SJSA1 (cell line): ENCODE measurements at places on chromosomes 5 and 9.
A peak's percentile ranks its signal among the peaks of the same experiment; 100 is the strongest.

DNA sequence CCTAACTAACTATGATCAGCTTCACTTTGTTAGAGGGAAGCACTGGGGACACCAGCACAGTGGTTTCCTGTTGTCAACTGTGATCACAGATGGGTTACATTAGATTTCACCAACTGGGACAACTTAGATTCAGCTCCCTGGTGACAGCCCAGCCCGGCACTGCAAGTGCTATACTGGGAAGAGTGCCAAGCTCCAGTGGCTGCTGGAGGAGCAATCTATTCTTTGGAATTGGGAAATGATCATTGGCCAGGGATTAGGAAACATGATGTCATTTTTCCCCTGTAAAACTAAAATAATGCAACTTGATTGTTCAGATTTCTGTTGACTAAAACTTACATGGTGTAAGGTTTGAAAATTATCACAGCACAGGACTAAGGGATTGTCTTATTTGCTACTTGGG lies 33.2 kb downstream of the PTGR1 start:
- DNase-seq = no peak

DNA sequence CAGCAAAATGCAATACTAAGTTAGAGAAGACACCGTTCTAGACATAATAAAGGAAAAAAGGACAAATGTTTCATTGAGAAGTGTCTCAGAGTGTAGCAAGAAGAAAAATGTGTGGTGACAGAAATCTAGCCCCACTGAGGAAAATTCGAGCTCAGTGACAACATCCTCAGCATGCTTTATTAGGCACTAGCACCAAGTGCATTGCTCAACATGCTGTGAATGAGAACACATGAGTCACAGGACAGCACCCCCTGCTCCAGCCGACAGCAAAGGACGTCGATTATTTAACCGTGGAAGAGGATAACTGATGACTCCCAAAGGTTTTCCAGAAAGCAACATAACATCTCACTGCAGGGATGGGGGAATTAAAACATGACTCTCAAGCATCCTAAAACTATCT lies 182.7 kb downstream of the GNAQ start:
- no peak for DNase-seq

DNA sequence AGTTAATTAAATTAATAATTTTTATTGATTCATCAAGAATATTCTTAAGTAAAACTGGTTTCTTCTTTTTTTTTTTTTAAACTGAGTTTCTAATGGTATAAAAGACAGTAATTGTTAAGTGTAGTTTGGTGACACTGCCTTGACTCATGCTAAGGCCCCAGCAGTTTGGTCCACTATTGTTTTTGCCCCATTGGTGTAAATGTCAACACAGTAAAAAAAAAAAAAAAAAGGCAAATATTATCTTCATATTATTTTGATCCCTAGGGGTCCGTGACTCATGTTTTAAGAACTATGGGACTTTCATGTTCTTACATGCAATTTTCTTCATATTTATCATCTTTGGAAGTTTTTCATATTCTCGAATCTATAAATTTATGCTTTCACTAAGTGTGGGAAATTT lies 29.2 kb upstream of the JAK2 start:
- DNase-seq = no peak

- DNase-seq = peak; percentile 22
Observed at GRCh38 chr5:36079200-36079781, 12.6 kb upstream of the UGT3A2 start.

- DNase-seq = no peak
Observed at GRCh38 chr5:122707796-122708195, 67.1 kb upstream of the SNX2 start.

DNA sequence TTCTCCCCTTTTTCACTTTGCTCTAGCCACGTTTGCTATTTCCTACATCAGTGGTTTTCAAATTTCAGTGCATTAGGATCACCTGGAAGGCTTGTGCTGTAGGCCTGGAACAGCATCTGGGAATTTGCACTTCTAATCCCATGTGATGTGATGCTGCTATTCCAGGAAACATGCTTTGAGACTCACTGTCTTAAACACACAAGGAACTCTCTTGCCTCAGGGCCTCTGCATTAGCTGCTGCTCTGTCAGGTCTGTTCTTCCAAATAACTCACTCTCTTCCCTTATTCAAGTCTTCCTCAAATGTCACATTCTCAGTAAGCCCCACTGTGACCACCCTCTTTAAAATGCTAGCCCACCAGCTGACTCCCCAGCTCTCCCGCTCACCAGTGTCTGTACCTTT lies 204.0 kb downstream of the DNAH5 start:
- DNase-seq = no peak

DNA sequence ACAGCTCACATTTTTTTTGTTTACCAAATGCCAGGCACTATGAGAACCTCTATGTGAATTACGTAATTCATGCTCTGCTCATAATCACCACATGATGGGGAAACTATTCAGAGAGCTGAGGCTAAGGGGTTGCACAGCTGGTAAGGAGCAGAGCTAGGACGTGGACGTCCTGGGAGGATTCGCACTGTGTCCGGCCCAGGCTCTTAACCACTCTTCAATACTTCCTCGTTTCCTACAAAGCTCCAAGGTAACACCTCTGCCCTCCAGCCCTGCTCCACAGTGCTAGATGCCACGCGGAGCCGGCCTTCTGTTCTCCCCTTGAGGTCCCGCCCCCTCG lies 8.7 kb downstream of the PHF19 start:
- DNase-seq = no peak

GRCh38 chr5:157748760-157749461 lies 5.4 kb downstream of the LSM11 start:
- DNase-seq = no peak

DNA sequence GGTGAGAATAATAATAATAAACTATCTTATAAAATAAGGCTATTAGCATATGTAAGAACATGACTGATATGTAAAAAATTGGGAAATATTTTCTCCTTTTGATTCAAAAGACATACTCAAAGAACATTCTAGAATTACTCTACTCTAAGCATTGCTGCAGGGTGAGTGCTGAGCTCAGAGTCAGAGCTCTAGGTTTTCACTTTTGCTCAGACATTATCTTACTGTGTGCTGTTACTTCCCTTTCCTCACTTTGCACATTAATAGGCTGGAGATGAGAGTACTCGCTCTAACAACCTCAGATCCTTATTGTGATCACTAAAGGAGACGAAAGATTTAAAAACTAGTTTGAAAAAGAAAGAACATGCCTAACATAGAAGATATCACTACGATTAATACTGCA lies 99.4 kb upstream of the C9orf72 start:
- DNase-seq = no peak

DNA sequence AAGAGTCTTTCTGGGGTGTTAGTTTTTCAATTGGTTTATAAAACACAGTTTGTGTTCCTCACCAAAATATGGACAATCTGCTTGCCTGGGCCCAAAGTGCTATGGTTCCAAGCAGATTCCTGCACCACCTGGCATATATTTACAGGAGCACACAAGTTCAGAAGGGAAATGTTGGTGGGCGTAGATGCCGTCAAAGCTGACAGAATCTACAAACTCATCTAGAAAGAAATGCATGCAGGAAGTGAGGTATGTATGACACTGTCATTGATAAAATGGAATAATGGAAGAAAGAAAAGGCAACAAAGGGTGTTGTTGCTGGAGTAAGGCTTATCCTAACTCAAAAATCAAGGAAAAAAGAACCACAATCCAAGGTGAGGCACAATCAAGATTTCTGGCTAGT lies 225.8 kb downstream of the MLLT3 start:
- no peak for DNase-seq

DNA sequence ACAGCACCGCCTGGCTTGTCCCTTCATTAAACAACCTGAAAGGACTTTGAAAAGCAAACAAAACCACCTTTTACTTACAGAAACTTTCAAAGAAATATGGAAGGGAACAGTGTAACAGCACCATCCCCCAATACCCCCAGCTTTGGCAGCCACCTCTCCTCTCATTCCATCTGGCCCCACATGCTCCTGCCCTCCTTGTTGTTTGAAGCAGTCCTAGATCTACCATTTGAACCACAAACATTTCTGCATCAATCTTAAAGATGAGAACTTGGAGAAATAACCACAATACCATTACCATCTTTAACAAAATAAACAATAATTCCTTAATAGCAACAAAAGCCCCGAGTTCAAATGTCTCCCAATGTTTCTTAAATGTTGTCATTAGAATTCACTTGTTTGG lies 17.8 kb upstream of the COL15A1 start:
- DNase-seq = no peak

DNA sequence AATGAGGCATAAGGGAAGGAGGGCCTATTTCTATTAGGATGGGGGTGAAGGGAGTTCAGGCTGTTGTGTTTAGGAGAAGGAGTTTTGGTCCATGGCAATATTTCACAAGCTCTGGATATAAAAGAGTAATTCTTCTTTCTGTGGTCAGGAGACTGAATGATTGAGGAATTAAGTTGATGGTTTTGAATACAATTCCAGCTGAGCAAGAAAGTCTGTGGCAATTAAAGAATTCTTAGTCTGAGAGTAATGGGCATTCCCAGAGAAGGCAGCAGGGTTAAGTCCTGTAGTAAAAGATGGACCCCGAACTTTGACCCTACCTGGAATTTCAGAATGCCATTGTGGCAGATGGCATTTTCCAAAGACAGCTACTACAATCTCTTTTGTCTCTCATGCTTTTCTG lies 202.6 kb downstream of the TLE4 start:
- no peak for DNase-seq

GRCh38 chr5:149654231-149654630 lies 72.9 kb downstream of the ARHGEF37 start:
- DNase-seq = no peak

DNA sequence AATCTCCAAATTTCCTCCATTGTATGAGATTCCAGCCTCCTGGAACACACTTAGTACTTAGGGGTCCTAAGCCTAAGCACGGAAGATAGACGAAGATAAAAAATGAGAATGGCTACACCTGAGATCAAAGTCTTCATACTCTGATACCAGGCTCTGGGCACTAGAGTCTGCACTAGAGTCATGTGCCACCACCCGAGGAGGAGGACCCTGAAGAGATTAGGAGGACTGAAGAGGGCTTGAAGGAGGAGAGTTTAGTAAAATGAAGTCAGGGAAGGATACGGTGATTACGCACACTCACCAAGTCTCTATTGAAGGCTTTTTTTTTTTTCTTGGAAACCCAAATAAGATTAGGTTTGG lies 573 bp upstream of the SPATA24 start:
- DNase-seq = no peak

DNA sequence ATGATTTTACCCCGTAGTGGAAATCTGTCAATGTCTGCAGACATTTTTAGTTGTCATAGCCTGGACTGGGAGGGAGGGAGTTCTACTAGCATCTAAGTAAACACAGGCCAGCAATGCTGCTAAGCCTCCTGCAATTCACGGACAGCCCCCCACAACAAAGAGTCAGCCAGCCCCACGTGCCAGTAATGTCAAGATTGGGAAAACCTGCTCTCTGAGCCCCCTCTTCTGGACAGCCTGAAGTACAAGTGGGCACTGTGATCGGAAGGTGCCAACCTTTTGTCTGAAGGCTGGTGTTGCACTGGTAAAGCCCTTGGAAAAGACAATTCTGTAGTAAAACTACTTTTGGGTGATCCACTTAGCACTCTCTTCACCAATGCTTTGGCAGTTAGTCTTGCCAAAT lies 154.5 kb downstream of the TARS1 start:
- no peak for DNase-seq
